ENCODE measurements at places on chromosomes 6 and 20.

DNA sequence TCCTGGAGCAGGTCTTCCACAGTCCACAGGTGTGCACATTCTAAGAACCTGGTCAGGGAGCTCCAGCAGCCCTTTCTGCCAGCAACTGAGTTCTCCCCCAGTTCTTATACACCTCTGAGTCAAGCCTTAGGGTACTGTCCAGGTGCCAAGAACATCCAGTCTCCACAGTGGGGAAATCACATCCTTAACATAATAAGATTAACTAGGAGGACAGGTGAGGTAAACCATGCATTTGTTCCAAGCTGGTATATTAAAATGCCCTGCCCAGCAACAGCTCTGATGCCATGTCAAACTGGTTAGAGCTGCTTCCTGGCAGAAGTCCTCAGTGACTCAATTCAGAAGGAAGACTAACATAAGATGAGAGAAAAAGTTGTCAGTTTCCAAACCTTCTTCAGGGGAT lies 303.9 kb upstream of the SGK1 start:
- no peak for DNase-seq

- DNase-seq, result no peak
Observed at GRCh38 chr20:25237610-25238318, 10.1 kb upstream of the PYGB start.

DNA sequence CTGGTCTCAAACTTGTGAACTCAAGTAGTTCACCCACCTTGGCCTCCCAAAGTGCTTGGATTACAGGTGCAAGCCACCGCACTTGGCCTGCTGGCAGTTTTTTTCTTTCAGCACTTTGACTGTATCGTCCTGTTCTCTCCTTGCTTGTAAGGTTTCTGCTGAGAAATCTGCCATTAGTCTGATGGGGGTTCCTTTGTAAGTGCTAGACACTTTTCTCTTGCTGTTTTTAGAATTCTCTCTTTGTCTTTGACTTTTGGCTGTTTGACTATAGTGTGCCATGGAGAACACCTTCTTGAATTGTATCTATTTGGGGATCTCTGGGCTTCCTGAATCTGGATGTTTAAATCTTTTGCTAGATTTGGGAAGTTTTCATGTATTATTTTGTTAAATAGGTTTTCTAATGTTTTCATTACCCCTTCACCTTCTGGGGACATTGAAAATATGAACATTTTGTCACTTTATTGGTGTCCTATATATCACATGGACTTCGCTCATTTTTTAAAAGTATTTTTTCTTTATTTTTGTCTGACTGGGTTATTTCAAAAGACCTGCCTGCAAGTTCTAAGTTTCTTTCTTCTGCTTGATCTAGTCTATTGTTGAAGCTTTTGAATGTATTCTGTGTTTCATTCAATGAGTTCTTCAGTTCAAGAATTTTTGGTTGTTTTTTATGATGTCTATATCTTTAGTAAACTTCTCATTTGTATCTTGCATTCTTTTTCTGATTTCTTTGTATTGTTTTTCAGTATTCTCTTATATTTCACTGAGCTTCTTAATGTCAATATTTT lies 22.1 kb downstream of the GJA10 start:
- no peak for DNase-seq

DNA sequence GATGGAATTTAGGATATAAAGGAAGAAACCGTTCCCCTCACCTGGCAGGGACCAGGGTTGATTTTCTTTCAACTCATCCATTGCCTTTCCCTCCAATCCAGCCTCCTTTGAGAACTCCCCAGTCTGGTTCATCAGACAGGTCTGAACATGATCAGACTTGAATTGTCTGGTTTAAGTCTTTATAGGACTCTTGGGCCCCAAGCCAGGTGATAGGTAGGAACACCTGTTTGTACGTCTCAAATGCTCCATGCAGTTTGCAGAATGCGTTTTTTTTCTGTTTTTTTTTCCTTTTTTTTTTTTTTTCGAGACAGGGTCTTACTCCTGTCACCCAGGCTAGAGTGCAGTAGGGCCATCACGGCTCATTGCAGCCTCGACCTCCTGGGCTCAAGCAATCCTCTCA lies 4.1 kb upstream of the CEP250 start:
- no peak for DNase-seq

GRCh38 chr6:32129297-32130088 lies 595 bp downstream of the FKBPL start:
- DNase-seq, result no peak

DNA sequence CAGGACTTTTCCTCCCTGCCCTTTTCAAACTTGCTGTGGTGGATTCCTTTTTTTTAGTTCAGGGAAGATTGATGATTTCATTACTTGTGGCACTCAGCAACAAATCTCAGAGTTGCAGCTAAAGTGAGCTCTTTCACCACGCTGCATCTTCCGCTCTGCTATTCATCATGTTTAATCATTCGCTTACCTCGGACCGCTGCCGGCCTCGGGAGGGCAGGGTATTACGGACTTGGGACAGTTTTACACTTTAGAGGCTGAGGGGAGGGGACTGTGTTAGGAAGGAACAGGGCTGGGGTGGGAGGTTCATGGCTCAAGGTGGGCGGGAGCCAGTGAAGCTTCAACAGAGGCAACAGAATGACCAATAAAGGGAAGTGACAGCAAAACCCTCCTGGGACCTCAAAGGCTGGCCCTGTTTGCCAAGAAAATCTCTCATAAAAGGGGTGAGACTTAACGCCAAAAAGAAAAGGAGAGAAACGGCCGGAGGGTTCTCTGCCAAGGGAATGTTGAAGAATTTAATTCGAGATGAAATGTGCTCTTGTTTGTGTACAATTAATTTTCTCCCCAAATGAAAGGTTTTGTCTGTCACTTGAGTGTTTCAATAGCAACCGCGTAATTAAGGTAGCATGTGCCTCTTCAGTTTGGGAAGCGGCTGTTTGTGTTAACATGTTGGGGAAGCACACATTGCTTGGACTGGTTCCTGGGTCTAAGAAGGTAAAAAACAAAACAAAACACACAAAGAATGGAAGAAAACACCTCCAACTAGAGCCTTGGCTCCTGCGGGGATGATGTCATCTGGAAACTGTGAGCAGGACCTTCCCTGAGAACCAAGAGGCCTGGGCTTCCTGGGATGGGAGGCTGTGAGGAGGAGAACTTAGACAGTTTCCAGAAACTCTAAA lies 72.5 kb upstream of the SULF2 start:
- DNase-seq, result no peak

GRCh38 chr6:23327621-23328020 lies 758.3 kb downstream of the HDGFL1 start:
- no peak for DNase-seq

- DNase-seq, result no peak
Observed at GRCh38 chr6:158631678-158632537, 12.6 kb downstream of the DYNLT1 start.

- peak; percentile 75 for DNase-seq
Observed at GRCh38 chr6:137415127-137415833, 78.9 kb downstream of the OLIG3 start.

DNA sequence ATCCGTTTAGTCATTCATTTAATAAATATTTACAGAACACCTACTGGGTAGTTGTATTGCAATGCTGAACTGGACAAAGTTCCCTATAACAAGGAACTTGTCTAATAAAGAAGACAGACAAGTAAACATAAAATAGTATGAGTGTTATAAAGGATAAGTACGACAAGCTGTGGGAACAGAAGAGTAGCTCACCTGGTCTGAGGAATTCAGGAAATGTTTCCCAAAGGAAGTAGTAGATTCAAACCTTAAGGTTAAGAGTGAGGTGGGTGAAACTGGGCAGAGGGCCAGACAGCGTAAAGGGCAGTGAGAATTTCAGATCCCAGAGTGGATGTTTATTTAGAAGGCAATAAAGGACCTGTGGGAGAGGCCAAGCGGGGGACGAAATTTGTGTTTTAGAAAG lies 72.3 kb upstream of the CD2AP start:
- DNase-seq, result no peak

DNA sequence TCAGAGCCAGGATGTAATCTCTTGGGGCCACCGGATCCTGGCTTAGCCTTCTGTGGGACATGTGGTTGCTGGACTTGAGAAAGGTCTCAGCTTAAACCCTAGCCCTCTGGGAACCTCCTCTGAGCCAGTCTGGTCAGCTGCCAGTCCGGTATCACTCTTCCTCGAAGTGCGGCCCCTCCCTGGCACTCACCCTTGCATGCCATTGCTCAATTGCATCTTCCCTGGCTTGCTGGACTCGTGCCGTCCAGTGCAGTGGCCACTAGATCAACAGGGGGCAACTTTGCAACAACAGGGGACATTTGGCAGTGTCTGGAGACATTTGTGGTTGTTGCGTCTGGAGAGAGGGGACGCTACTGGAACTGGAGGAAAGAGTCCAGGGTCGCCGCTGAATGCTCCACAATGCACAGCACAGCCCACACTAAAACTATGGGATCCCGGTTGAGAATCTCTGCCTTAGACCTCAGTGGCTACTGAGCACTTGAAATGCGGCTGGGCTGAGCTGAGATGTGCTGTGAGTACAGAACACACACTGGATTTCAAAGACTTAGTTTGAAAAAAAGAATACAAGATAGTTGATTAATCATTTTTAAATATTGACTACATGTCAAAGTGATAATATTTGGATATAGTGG lies 152.1 kb downstream of the TFAP2C start:
- no peak for DNase-seq

GRCh38 chr20:49697071-49697470 lies 16.6 kb downstream of the B4GALT5 start:
- no peak for DNase-seq

- DNase-seq, result no peak
Observed at GRCh38 chr6:37665304-37665703, 32.4 kb downstream of the MDGA1 start.

DNA sequence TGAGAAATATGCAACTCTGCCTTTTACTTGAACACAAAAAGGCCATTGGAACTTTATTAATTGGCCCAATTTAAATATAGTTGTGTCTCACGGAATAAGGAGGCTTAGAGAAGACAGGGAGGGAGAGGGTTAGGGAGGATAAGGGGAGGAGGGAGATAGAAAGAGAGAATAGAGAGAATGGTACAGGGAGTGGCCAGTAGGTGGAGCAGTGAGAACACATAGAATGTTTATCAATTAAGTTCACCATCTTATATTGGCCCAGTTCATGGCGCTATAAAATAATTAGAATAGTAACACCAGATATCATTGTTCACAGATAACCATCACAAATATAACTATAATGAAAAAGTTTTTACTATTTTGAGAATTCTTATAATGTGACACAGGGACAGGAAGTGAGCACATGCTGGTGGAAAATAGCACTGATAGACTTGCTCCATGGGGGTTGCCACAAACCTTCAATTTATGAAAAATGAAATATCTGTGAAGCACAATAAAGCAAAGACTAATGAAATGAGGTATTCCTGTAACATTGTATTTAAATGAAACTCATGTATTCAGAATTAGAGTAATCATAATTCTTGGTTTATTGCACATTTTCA lies 374.1 kb upstream of the MANEA start:
- DNase-seq, result no peak

DNA sequence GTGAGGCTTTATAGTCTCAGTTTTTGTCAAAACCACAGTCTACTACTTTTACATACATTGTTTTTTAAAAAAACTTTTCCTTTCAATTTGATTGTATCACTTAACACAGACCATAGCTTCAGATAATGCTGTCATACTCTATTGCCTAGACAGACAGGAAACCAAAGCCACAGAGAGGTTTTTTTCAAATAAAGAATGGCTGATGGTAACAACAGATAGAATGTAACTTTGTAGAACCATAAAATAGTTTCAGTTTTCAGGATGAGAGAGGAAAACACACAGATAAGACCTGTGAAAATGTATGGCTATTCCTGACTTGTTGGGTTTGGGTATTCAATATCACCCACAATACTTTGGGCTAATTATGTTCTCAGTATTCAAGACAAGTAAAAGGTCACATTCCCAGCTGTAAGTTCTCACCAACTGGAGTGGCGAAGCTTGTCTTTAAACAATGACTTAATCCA lies 94.0 kb downstream of the ADGRG6 start:
- no peak for DNase-seq

DNA sequence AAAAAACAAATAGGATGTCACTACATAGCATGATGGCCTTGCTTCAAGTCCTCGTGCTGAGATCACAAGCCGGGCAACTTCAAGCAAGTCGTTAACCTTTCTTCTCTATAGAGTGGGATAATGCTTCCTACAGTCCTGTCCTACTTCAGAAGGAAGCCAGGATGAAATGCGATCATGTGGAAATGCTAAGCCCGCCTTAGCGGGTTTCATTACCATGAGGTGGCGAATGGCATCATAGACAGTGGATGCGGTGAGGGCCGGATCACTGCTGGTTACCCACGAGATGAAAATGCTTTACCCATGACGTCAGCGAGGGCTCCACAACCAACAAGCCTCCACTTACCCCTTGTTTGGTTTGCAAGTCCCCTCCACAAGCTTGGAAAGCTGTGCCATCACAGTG lies 206.4 kb downstream of the TBXT start:
- DNase-seq, result no peak

DNA sequence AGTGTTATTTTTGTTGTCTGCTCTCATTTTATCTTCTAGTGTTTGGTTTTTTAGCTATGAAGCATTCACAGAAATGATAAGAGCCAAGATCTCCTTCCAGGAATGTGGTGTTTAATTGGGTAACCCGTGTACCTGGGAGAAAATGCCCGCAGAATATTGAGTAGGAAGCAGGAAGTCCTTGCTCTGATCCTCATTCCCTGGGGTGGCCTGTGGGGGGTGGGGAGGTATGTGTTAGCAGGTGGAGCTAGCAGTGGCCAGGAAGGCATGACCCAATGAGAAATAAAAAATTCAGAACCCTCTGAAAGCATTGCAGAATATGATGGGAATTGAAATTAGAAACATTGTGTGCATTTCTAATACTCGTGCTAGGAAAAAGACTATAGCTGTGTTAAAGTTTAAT lies 100.8 kb downstream of the DTD1 start:
- no peak for DNase-seq

- peak; percentile 49 for DNase-seq
Observed at GRCh38 chr6:170437719-170438401, 115.2 kb downstream of the PSMB1 start.
